ENCODE measurements at places on chromosomes 2 and 18.
A peak's percentile ranks its signal among the peaks of the same experiment; 100 is the strongest.

- DNase-seq: no peak
Observed at GRCh38 chr2:212361174-212361756, 177.3 kb downstream of the ERBB4 start.

DNA sequence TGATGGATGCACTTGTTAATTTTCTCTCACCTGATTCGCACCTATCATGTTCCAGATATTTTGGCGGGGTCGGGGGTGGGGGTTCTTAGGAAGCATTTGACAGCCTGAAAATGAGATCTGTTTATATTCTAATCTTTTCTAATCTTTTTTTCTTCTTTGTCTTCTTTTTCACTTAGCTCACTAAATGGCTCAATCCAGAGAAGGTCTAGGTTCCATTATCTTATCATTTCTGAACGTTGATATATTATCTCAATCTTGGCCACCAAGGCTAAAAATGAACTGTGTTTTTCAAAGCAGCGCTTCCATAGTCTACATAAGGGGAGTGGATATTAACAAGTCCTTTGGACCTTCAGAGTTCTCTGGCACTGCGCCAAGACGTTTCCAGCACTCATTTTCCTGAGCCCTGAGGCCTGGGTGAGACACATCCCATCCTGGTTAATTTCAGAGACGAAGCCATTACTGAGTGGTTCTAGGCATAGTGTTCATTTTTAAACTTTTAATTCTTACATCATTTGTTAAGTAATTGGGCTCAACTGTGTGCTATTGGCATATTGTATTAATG, 229.0 kb downstream of the SOX11 start:
- no peak for DNase-seq

GRCh38 chr2:168224346-168224745, 23.0 kb downstream of the STK39 start:
- no peak for DNase-seq

- no peak for DNase-seq
Observed at GRCh38 chr18:49399003-49399402, 61.4 kb downstream of the DYM start.

DNA sequence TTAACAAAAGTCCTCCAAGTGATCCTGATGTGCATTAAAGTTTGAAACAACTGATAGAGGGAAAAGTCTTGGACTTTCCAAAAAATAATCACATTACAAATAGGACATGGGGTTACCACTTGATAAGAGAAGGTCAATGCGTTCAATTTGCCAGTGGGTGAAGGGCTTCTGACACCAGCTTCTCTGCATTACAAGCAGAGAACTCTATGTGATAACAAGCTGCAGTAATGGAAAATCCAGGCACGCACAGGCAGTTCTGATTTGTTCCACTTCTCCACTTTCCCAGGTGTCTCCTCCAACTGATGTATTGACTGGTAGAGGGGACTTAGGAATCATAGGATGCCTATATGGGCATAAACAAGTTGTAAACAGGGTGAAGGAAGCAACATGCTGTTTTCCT, 234.0 kb upstream of the MGAT5 start:
- no peak for DNase-seq

- no peak for DNase-seq
Observed at GRCh38 chr2:149104221-149104620, 65.7 kb downstream of the LYPD6B start.

DNA sequence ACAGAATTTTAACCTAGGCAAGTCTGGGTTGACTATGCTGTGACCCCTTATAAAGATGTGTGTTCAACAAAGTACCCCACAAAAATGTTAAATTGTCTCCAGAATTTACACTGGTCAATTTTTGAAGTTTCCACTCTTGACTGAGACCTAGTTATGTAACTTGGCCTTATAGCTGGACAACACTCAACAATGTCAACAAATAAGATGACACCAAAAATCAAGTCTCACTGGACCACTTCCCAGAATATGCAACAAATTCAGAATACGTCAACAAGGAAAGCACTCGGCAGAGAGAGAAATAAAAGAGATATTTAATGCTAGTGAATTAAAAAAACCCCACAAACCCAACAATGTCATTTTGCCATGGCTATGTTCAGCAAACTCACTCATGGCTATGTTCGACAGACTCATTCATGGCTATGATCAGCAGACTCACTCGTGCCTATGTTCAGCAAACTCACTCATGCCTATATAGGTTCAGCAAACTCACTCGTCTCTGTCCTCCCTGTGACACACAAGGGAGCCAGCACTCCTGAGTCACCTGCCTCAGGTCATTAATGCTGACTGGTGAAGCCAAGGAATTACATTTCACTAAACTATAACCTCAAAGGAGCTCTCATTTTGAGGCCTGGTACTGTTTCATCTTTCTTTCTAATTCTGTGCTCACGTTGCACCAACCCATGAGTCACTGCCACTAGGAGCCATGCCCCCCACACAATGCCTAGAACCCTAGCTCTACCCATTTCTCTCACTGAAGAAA, 72.7 kb downstream of the PTPN2 start:
- DNase-seq: no peak

DNA sequence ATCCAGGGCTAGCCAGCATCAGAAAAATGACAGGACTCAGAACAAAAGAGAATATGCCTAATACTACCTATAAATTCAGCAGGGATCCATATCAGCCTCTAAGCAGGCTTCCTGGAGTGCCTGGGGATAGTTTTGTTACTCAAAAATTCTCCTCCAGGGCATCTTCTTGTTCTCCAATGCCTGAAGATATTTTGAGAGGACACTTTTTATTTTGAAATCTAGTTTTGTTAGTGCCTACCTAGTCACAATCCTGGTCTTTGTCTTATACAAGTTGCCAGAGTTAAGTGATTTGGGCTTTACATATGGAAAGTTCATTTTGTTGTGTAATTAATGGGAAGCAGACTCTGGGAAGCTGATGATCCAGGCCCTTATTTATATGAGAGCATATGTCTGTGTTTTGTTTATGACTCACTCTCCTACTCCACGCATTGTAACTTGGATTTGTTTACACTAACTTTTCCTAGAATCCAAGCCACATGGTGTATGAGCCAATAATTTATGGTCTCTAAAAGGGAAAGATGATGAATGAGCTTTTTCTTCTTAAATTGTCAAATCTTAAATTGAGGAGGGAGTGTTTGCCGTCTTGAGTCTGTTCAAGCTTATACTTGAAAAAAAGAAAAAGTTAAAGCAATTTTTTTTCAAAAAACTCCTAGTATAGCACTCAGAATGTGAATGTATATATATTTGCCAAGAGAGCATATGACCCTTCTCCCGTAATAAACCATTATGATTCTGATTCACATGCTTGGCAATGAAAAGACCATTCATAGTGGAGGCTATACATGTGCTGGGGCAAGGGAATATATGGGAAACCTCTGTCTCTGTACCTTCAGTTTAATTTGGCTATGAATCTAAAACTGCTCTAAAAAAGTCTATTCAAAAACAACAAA, 370.3 kb downstream of the SETBP1 start:
- no peak for DNase-seq

- DNase-seq: peak; percentile 37
Observed at GRCh38 chr2:96359310-96359709, 23.7 kb downstream of the NCAPH start.

- DNase-seq: no peak
Observed at GRCh38 chr18:77248873-77249568, 627 bp upstream of the GALR1 start.

GRCh38 chr2:218245214-218245613, 15.6 kb upstream of the GPBAR1 start:
- no peak for DNase-seq

DNA sequence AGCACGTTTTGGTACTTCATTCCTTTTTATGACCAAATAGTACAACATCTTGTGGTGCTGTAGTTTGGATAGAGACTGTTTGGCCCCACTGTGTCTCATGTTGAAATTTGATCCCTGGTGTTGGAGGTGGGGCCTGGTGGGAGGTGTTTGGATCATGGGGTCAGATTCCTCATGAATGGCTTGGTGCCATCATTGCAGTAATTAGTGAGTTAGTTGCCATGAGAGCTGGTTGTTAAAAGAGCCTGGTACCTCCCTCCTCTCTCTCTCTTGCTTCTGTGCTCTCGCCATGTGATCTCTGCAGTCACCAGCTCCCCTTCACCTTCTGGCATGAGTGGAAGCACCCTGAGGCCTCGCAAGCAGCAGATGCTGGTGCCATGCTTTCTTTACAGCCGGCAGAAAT, 50.9 kb downstream of the NCAPH start:
- DNase-seq: no peak

DNA sequence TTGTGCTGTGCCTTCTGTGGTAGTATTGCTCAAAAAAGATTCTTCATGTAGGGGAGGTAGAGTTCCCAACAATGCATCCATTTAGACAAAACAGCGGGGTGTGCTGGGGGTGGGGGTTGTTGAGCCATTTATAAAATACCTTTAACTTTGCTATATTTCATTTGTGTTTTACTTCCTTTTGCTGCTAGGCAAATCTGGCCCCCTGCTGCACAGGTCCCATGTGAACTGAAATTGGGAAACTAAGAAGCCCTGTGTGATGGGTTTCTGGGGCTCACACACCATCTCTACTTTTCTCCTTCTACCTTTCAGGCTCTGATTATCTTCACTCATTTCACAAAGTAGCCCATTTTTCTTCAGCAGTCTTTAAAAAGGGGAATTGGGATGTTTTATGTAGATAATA, 52.7 kb upstream of the ITGA4 start:
- no peak for DNase-seq

- no peak for DNase-seq
Observed at GRCh38 chr2:140862181-140862580, 1268.6 kb downstream of the LRP1B start.

- DNase-seq: no peak
Observed at GRCh38 chr2:1663621-1664020, 80.7 kb downstream of the PXDN start.

DNA sequence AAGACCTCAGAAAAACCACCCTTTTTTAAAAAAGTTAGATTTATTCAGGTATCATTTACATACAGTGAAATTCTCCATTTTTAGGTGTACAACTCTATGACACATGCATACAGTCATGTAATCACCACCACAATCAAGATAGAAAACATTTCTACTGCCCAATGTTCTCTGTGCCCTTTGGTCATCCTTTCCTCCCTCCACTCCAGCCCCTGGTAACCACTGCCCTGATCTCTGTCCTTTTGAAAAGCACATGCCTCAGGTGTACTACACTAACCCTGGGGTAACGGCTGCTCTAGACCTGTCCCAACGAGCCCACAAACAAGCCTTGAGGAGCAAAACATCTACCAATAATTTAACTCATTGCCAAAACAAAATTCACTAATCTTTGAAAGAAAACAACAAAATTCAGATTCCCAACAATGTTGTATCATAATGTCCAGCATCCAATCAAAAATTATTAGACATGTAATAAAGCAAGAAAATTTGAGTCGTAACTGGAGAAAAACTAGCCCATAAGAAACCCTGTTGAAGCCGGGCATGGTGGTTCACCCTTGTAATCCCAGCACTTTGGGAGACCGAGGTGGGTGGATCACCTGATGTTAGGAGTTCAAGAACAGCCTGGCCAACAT, 25.9 kb upstream of the KLF11 start:
- DNase-seq: no peak

GRCh38 chr2:152406119-152406835, 71.3 kb downstream of the FMNL2 start:
- DNase-seq: no peak

- DNase-seq: no peak
Observed at GRCh38 chr2:63049970-63050333, 678 bp upstream of the OTX1 start.

DNA sequence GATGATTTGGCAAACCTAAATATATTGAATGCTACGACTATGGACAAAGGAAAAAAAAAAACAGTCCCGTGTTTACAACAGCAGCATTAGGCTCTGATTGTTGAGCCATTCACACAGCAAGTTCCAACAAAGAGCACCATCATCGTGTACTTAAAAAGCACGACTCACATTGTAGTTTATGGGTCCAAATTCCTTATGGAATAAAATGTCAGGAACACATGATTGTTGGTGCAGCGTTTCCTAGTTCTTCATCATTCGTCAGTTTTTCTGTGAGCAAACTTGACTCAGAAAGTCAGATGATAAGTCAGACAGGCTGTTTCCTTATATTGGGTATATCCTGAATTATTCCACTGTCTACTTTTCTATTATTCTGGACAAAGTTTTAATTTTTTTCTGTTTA, 10.0 kb upstream of the KIDINS220 start:
- no peak for DNase-seq

GRCh38 chr18:48711651-48712486, 173.0 kb downstream of the CTIF start:
- DNase-seq: no peak

DNA sequence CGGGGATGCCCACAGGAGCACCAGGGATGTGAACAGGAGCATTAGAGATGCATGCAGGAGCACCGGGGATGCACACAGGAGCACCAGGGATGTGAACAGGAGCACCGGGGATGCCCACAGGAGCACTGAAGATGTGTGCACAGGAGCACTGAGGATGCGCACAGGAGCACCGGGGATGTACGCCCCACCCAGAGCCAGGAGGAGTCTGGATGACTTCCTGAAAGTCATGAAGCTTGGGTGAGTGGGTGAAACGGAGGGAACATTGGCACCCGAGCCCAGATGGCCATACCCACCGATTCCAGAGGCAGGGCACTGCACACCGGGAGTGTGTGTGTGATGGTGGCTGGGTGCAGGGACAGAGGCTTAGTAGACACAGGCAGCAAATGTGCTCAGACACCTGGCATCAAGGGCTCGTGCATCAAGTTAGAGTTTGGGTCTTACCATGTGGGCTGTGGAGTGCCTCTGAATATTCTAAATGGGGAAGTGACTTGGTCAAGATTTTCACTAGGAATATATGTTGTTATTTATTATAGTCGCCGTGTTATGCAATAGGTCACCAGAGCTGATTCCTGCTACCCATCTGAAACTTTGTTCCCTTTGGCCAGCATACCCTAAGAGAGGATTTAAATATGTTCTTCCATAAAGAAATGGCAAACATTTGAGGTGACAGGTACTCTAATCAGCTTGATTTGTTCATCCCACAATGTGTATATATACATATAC, 365.8 kb upstream of the MYT1L start:
- no peak for DNase-seq
